ENCODE measurements at places on chromosomes 2 and 18.

- H3K27me3 ChIP-seq: peaks cover 5% of the 10 kb centered on the region
Measured at GRCh38 chr2:9164112-9164608, 42.5 kb upstream of the ASAP2 start.

DNA sequence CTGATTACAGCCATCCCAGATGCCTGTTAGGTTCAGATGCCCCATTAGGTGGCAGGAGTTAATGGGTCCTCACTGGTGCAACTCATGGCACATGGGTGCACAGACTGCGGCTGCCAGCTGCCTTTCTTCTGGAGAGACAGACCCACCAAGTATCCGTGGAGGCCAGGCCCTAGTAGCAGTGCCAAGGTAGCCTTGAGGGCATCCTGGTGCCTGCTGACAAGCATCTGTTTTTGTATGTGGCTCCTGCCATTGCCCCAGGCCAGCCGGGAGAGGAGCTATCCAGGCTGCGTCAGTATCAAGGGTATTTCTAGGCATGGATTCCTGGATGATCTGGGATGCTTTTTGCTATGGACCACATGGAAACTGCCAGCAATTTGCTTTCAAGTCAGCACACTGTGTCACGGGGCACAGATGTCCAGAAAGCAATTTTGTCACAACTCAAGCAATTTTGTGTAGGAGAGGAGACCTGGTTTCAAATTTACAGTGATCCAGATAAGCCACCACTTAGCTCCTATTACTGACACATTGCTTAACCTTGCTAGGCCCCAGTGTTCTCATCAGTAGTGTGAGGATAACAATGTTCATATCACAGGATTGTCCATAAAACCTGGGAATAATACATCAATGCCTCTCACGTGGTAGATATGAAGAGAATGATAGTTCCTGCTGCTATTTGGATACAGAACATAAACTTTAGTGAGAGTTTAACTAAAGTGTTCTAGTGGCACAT, 815.1 kb upstream of the RAB6C start:
- H3K27ac ChIP-seq: no peak overlapping the region
- no peaks in the 10 kb centered on the region for H3K4me1 ChIP-seq
- no peaks in the 10 kb centered on the region for H3K36me3 ChIP-seq
- H3K27me3 ChIP-seq: no peaks in the 10 kb centered on the region
- no peak for DNase-seq

DNA sequence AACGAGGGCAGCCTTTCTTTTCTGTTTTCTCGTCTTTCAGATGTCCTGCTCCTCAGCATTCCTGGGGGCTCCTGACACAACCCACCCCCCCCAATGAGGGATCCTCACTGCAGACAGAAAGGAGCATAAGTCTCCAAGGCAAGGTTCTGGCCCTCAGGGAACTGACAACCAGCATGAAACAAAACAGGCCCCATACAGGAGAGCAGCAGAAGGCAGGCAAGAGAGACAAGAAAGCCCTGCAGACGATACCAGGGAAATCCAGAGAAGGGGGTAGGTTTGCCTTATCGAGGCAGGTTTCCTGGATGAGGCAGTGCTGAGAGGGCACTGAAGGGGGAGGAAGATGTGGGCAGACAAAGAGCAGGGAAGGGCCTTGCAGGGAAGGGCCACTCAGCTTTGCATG, 103.9 kb upstream of the EPAS1 start:
- H3K27me3 ChIP-seq: no peaks in the 10 kb centered on the region
- H3K4me1 ChIP-seq: peaks cover 4% of the 10 kb centered on the region
- H3K36me3 ChIP-seq: no peaks in the 10 kb centered on the region
- no peak overlapping the region for H3K27ac ChIP-seq
- DNase-seq: no peak

GRCh38 chr2:136572335-136572734, 193.0 kb upstream of the THSD7B start:
- no peak overlapping the region for H3K4me3 ChIP-seq
- H3K27me3 ChIP-seq: no peaks in the 10 kb centered on the region
- no peak overlapping the region for H3K27ac ChIP-seq
- no peaks in the 10 kb centered on the region for H3K4me1 ChIP-seq
- DNase-seq: no peak

GRCh38 chr18:36667811-36668210, 161.0 kb downstream of the TPGS2 start:
- no peaks in the 10 kb centered on the region for H3K36me3 ChIP-seq
- H3K4me3 ChIP-seq: no peak overlapping the region
- DNase-seq: no peak
- H3K4me1 ChIP-seq: no peaks in the 10 kb centered on the region
- peaks cover 10% of the 10 kb centered on the region for H3K27me3 ChIP-seq
- H3K27ac ChIP-seq: no peak overlapping the region

- H3K36me3 ChIP-seq: no peaks in the 10 kb centered on the region
- peaks cover 3% of the 10 kb centered on the region for H3K4me1 ChIP-seq
- H3K27me3 ChIP-seq: peaks cover 2% of the 10 kb centered on the region
- no peak for DNase-seq
- no peak overlapping the region for H3K27ac ChIP-seq
Measured at GRCh38 chr2:36404318-36404717, 48.7 kb downstream of the CRIM1 start.

DNA sequence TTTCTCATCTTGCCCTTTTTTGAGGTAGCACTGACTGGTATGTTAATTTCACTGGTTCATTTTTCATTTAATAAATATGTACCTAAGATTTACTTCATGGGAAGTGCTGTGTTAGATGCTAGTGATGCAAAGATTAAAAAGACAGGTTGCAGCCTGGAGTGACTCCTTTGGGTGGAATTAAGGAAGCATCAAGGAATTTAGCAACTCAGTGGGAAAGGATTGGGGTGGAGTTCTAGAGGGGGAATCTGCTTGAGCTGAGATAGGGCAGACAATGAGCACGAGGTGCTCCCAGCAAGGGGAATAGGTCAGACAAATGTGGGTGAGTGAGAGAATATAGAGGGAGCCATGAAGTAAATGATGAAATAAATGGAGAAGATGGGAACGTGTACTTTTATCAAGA, 57.0 kb downstream of the LYPD6 start:
- H3K27ac ChIP-seq: no peak overlapping the region
- DNase-seq: no peak
- H3K4me1 ChIP-seq: no peaks in the 10 kb centered on the region
- H3K36me3 ChIP-seq: no peaks in the 10 kb centered on the region
- H3K4me3 ChIP-seq: no peak overlapping the region

GRCh38 chr2:206392118-206392517, 51.2 kb upstream of the ADAM23 start:
- H3K27ac ChIP-seq: no peak overlapping the region
- no peak overlapping the region for H3K4me3 ChIP-seq
- no peaks in the 10 kb centered on the region for H3K4me1 ChIP-seq

DNA sequence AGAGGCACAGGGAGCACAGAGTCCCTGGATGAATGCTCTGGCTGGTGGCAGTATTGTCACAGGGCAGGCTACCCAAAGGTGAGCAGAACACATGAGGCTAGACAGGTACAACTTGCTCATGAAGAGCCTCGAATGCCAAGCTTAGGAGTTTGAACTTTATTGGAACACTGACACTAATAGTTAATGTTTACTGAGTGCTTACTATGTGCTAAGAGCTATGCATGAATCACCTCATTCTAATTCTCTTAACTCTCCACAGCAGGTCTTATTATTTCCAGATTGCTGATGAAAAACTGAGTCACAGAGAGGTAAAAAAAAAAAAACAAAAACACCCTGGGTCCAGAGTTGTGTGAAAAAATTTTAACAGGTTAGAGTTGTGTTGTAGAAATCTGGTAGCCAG, 6.1 kb upstream of the EMX1 start:
- no peak overlapping the region for H3K4me3 ChIP-seq
- no peaks in the 10 kb centered on the region for H3K36me3 ChIP-seq
- H3K27ac ChIP-seq: no peak overlapping the region
- no peak for DNase-seq

GRCh38 chr2:233380995-233381637, 26.8 kb downstream of the DGKD start:
- peaks cover 33% of the 10 kb centered on the region for H3K36me3 ChIP-seq
- H3K27ac ChIP-seq: peak overlapping the region; percentile 3
- peaks cover 77% of the 10 kb centered on the region for H3K4me1 ChIP-seq
- H3K4me3 ChIP-seq: peak overlapping the region; percentile 3

DNA sequence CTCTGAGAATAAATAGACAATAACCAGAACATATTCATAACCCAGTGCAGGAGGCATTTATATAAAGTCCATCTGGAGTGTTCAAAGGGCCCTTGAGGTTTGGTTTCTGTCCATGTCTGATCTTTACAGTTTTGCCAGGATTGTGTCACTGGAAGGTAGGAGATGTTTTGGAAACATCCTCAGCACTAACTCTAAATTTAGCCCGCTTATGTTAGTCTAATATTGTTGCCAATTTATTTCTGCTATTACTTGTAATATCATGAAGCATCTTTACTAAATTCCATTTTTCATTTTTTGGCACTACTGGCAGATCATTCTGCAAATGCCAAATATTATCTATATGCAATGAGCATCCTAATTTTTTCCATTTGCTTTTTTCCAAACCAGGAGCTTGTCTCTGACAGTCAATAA, 22.4 kb upstream of the REV1 start:
- no peak for DNase-seq
- no peaks in the 10 kb centered on the region for H3K36me3 ChIP-seq
- H3K27ac ChIP-seq: no peak overlapping the region

DNA sequence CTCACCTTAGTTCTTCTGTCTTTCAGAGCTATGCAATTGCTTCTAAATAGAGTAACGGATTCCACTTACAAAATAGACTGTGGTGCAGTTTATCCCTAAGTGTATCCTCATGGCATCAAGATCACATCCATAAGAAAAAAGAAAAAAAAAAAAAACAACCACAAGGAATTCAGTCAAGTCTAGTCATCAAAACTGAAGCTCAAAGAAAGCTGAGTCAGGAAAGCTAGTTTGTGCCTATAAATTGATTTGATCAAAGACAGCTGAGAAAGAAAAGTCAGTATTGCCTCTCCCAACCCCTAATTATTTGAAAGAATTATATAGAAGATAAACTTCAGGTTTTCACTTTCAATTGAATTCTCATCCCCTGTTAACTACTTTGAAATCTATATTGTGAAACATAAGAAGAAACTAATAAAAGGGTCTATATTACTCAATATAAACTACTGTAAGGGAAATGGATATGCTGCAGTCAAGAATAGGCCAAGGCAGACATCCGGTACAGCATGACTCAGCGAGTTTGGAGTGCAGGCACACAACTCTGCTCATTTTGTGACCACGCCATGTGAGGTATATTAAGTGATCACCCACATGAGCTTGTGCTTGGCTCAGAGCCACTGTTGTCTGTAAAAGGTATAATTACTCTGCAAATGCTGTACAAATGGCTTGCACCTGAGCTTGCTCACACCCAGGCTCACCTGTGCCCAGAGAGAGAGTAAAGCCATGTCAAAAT, 568.1 kb upstream of the CRIM1 start:
- no peaks in the 10 kb centered on the region for H3K4me1 ChIP-seq
- DNase-seq: no peak
- H3K4me3 ChIP-seq: no peak overlapping the region
- H3K36me3 ChIP-seq: no peaks in the 10 kb centered on the region
- no peak overlapping the region for H3K27ac ChIP-seq

DNA sequence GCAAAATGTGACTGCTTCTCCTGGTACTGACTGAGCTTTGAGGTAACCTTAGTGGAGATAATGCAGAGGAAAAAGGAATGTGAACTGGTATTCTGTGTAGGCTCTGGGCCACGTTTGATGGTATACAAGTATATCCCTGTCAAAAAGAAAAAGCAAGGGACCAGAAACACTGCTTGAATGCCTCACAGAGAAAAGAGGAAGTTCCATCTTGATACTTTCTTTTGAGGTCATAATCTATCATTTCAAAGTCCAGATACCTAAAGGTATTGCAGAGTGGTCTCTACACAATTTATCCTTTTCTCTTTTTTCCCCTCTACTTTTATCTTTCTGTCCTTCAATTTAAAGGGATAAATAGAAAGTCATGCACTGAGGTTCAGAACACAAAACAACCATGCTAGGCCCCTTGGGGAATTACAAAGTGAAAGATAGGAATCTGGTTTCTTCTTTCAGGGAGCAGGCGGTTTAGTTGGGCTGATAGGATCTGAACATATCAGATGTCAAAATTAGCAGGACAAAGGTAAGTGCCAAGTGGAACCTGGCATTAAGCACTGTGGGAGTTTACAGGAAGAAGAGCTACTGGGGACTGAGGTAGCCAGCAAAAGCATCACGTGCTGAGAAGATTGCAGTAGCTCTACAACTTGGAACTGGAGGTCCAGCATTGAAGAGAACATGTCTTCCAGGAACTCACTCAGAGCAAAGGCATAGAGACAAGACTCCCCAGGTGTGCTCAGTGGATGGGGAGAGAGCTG, 121.2 kb downstream of the LYPD6 start:
- H3K27ac ChIP-seq: no peak overlapping the region
- DNase-seq: no peak
- no peak overlapping the region for H3K4me3 ChIP-seq
- peaks cover 4% of the 10 kb centered on the region for H3K27me3 ChIP-seq

- H3K36me3 ChIP-seq: peaks cover 2% of the 10 kb centered on the region
- peak overlapping the region; percentile 81 for H3K4me3 ChIP-seq
- peak overlapping the region; percentile 78 for H3K27ac ChIP-seq
- peaks cover 14% of the 10 kb centered on the region for H3K4me1 ChIP-seq
- DNase-seq: peak; percentile 58
- peaks cover 53% of the 10 kb centered on the region for H3K27me3 ChIP-seq
Measured at GRCh38 chr2:69012310-69013141, 453 bp upstream of the ANTXR1 start.

DNA sequence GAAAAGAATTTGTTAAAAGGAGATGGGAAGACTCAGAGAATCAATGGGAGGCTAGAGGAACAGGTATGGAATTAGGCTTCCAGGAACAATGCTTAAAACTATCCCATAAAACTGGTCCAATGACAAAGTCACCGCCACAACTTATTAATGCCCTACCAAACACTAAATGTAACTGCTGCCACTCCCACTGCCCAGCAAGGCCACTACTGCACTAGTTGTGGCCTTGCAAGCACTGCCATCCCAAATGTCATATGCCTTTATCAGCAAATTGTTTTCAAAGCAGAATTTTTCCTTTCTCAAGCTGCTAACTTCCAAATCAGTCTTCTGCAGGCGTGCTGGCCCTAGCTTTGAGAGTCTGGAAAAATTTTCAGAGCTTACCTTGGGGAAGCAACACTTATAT, 14.5 kb upstream of the C2orf69 start:
- H3K27me3 ChIP-seq: peaks cover 6% of the 10 kb centered on the region
- H3K27ac ChIP-seq: no peak overlapping the region
- no peak for DNase-seq
- no peaks in the 10 kb centered on the region for H3K36me3 ChIP-seq
- H3K4me1 ChIP-seq: no peaks in the 10 kb centered on the region
- H3K4me3 ChIP-seq: no peak overlapping the region

DNA sequence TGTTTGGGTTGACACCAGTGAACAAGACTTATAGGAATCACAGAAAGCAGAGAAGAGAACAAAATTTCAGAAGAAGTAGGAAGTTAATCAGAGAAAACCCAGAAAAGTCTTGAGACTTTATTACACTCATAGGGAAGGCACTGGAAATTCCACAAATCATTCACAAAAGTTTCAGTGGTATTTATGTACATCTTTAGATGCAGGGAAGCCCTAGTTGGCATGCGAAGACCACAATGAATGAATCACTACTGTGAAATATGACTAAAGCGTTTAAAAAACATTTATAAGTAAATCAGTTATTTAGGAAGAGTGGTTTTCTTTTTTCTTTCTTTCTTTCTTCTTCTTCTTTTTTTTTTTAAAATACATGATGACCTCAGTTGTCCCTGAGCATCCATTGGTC, 105.1 kb downstream of the NUP35 start:
- H3K36me3 ChIP-seq: peaks cover 6% of the 10 kb centered on the region
- H3K27me3 ChIP-seq: no peaks in the 10 kb centered on the region
